Stimulated activated CD4-positive, alpha-beta T cell treated with anti-CD3 and anti-CD28 coated beads, TNF-alpha, amount 100 ng/mL, for 1 hour (primary cell): ENCODE measurements at places on chromosomes 7 and 10.

- DNase-seq = no peak
Measured at GRCh38 chr10:94093286-94093905, 99.7 kb downstream of the PLCE1 start.

DNA sequence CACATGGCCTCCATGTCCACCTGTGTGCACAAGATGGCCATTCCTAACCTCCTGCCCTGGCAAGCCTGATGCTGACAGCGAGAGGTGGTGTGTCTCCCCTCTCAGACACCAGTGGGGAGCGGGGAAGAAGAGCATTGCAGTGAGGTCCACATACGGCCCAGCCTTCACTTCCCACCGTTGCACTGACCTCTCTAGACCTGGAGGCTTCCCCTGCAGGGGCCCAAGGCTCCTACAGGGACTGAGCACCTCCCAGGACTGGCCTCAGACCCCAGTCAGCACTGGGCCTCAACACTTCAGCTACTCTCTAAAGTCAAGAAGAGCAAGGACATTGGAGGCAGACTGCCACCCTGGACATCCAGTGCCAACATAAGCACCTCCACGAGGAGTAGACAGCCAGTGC, 15.9 kb downstream of the STK32C start:
- DNase-seq = no peak

DNA sequence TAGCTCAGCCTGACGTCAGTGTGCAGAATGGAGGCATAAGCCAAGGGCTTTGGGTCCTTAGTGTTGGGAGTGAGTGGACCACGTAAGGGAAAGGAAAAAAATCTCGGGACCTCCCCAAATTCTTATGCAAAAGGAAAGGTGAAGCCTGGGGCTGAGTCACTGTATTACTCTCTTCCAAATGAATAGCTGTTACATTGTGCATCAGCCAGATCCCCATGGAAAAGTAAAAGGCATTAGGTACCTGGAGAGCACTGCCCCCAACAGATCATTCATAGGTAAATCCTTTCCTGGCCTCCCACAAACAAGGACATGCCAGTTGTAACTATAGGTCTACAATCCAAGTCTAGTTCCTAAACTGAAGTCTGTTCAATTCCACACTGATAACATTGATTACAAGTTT, 170.5 kb downstream of the C1GALT1 start:
- no peak for DNase-seq

- DNase-seq = no peak
Measured at GRCh38 chr7:22671177-22671879, 55.7 kb upstream of the IL6 start.

DNA sequence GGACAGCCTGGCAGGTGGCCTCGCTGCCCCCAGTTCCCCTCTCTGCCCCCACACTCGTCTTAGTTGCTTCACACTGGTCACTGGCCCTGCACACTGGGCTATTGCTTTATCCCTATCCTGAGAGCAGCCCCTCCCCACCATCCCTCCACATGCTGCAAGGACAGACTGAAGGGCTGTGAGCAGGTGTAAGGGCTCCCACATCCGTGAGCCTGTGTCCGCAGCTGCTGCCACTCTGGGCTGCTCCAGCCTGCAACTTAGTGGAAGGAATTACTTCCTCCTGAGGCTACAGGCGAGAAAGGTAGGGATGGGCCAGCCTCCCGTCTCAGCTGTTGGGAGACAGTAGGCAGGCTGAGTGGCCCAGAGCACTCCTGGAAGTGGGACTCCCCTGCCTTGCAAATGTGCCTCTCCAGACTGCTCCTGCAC, 3.8 kb downstream of the RARRES2 start:
- DNase-seq = no peak

GRCh38 chr7:48899932-48900331, 24.4 kb upstream of the CDC14C start:
- DNase-seq = no peak

DNA sequence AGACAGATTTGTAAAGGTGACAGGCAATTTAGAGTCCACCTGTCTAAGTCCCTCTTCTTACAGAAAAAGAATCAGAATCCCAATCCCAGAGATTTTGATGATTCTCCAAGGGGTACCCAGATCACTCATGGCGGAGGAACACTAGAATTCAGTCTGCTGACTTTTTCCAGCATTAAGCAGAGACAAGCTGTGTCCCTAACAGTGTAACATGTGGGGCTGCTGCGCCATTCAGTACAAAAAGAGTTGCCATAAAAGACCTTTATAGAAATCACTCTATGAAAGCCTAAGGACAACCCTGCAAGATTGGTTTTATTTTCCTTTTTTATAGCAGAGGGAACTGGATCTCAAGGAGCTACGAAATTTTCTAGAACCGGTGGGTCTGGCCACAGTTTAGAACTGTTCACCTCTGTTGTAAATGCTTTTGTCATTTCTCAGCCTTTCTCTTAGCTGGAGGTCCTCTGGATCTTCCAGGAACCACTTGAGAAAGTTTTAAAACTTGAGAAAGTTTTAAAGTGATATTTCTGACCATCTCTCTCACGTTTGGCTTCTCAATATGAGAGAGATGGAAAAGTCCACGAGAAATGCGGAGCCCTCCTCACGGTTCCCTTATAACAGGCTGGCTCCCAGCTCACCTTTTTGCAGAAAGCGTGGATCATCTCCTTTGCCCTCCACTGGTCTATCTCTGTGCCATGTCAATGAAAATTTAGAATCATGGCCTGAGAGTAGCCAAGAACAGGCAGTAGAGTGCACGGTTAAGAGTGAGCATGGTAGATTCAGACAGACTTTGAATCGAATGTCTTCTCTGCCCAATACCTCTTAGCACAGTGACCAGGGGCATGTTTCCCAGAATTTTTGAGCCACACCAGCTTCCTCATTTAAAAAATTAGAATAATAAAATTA, 826 bp downstream of the GIMAP7 start:
- no peak for DNase-seq

- peak; percentile 45 for DNase-seq
Measured at GRCh38 chr10:101032637-101033224, 1.7 kb downstream of the SFXN3 start.

GRCh38 chr7:79504607-79505389, 51.3 kb upstream of the MAGI2 start:
- DNase-seq = no peak

DNA sequence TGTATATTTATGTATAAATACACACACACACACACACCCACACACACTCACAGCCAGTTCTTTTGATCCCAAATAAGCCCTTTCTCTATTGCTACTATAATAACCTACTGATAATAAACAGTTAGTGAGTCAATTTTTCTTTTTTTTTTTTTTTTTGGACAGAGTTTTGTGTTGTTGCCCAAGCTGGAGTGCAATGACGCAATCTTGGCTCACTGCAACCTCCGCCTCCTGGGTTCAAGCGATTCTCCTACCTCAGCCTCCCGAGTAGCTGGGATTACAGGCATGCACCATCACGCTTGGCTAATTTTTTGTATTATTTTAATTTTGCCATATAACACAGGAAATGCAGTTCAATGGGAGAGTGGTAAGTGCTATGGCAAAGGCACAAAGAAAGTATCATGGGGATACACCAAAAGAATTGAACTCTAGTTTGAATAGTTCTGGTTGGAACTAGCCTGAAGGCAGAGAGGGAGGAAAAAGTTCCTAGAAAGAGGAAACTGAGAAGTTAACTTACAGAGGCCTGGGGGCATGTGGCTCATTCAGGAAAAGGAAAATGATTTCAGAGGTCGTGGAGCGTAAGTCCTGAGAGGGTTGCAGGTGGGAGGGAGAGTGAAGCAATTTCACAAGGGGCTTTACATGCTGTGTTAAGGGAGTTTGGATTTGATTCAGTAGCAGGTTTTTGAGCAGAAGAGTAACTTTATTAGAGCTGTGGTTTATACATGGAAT, 44.4 kb upstream of the JCAD start:
- no peak for DNase-seq

- DNase-seq = no peak
Measured at GRCh38 chr10:26881600-26882331, 21.0 kb upstream of the ABI1 start.

DNA sequence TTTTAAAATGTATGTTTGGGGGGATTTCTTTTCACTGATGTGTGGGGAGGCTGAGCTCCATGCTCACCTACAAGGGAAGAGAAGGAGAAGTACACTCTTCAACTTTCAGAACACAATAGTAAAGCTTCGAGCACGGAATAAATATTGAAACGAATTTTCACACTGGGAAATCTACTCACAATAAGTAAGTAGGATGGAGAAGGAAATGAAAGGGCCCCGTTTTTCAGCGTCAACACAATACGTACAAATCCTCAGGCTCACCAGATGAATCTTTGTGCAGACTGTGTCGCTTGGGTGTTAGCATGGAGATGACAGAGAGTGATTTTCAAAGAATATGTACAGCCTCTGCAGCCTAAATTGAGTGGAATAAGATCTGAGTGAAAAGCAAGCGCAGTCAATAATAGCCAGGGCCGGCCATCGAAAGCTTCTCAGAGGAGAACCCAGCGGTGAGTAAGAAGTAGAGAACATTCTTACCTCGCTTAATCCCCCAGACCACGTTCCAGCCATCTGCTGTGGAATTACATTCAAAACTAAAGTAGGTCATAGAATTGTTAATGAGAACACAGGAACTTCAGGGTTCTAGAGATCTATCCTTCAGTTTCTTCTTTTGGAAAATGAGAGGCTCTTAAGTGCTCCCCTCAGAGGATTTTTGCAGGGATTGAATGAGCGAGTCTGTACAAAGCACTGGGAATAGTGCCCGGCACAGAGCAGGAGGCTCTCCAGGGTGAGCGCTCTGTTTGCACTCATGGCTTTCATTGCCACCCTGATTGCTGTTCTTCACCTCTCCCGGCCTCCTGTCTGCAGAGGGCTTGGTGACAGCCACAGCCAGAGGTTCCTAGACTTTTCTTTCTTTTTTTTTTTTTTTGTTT, 292.8 kb downstream of the SFMBT2 start:
- DNase-seq = no peak

GRCh38 chr10:95531994-95532399, 29.2 kb downstream of the SORBS1 start:
- DNase-seq = no peak

- no peak for DNase-seq
Measured at GRCh38 chr10:675532-675931, 13.9 kb downstream of the DIP2C start.

DNA sequence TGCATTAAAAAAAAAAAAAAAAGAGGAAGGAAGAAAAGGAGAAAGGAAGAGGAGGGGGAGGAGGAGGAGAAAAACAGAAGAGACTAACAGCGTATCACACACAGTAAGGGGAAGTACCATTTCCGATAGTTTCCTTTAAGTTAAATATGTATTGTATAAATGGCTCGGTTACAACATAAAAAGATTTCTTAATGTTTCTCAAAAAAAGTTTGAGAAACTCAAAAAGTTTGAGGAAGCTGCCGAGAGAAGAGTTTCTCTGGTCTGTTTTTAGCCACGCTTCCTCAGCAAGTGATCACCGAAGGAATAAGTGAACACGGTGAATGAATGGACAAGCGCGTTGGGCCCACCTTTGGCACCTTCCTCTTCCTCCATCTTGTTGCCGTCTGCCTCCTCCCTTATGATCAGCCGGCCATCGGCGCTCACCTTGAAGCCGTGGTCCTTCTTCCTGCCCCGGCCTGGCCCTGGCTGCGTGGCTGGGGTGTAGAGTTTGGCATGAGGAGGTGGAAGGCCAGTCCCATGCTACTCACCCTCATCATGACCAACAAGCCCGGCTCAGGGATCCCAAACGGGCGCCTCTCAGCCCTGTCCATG, 31.3 kb upstream of the FRAT2 start:
- DNase-seq = no peak

- DNase-seq = no peak
Measured at GRCh38 chr10:13977861-13978532, 352.7 kb downstream of the FRMD4A start.

- no peak for DNase-seq
Measured at GRCh38 chr7:158487631-158488151, 99.9 kb downstream of the PTPRN2 start.

GRCh38 chr7:27745064-27745583, 5.2 kb downstream of the TAX1BP1 start:
- no peak for DNase-seq

- DNase-seq = no peak
Measured at GRCh38 chr7:95199779-95200558, 124.4 kb downstream of the PON1 start.

DNA sequence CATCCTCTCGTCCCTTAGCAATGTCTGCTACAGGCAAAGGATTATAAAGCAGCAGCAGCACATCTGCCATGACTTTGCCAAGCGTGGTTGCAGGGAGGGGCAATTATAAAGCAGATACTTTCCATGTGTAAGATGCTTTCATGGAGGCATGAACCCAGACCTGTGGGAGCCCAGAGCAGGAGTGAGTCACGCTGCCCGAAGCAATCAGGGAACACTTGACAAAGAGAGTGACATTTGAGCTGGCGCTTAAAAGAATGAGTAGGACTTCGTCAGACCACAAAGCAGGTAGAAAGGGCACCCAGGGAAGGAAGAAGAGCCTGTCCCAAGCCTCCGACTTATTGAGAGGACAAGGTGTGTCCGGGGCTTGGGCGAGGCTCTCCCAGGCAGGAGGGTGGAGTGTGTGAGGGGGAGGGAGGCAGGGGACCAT, 147.2 kb downstream of the MYOF start:
- no peak for DNase-seq

DNA sequence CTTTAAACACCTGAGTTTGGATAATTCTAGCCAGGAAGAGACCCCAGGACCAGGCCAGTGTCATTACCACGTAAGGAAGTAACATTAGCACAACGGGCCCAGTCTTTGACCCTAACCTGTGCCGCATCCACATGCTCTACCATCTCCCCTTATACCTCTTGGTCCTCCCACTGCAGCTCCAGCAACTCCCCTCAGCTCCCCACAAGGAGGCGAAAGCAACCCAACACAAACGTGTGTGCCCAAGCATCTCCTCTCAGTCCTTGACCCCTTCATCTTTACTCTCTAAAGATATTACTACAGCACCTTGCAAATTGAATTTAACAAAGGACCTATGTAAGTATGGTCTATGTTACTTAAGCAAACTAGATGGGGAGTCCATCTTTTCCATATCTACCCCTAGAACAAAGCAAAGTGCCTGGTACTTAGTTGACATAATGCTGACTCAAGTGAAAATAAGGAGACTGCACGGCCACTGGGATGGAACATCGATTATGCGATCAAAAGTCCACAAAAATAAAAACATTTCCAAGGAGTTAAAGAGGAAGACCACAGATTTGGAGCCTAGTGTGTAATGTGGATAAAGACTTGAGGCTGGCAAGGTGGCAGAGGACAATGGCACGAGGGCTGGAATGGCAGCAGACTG, 147.7 kb downstream of the JAZF1 start:
- DNase-seq = no peak

- no peak for DNase-seq
Measured at GRCh38 chr7:126574276-126575250, 678.2 kb downstream of the GRM8 start.

DNA sequence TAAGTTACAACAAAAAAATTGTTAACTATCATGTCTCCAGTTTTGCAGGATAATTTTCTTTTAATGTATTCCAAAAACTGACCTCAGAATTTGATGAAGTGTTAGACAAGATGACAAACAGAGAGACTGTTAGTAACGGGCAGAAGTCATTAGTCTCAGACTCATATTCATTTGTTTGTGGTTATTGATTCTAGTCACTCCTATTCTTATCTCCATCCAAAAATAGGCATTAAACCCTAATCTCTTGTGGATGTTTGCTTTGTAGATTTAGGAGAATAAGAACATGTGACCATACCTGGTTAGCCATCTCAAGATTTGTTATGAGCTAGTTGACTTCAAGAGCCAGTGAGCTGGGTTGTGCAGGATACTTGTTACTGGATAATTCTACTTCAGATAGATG, 261.1 kb downstream of the AUTS2 start:
- DNase-seq = no peak
